ENCODE measurements at places on chromosomes 3 and 15.

GRCh38 chr15:69559440-69560190 lies 107.0 kb downstream of the RPLP1 start:
- no peak for DNase-seq

- no peak for DNase-seq
Measured at GRCh38 chr15:93041159-93041547, 47.9 kb downstream of the RGMA start.

- no peak for DNase-seq
Measured at GRCh38 chr3:145798007-145798406, 363.0 kb downstream of the PLOD2 start.

DNA sequence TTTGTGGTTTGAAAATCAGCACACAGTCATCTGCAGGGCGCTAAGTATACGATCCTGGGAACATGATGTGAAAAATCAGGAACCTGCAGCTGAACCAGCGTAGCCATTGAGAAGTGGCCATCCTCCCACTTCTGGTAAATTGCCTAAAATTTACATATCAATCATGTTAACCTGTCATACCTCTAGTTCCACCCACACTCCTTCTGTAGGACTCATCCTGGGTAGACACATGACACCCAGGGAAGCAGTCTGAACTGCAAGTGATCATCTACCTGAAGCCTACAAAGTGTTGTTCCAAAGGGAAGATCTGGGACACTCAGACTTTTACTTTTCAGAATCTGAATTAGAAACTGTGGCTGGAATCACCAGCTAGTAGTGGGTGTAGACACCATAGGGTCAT lies 5.5 kb upstream of the PSMD6 start:
- no peak for DNase-seq

DNA sequence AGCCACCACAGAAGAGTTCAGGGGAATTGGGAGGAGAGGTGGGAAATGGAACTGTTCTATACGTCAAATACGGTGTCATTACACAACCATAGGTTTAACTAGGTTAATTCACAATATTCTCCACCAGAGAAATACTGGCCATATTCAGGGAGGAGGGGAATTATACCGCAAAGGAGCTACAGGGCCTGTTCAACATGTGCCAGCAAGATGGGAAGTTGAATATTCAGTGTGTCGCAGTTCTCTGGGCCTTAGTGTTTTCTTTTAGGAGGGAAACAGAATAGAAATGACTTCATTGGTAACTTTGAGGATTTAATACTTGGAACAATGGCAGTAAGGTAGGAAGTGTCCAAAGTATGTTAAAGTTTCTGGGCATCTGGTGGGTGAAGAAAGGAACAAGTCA lies 18.0 kb upstream of the FBXW12 start:
- DNase-seq: no peak

GRCh38 chr15:20643829-20644425 lies 102.3 kb upstream of the GOLGA6L6 start:
- no peak for DNase-seq

GRCh38 chr3:57370341-57370740 lies 77.9 kb upstream of the ASB14 start:
- no peak for DNase-seq

DNA sequence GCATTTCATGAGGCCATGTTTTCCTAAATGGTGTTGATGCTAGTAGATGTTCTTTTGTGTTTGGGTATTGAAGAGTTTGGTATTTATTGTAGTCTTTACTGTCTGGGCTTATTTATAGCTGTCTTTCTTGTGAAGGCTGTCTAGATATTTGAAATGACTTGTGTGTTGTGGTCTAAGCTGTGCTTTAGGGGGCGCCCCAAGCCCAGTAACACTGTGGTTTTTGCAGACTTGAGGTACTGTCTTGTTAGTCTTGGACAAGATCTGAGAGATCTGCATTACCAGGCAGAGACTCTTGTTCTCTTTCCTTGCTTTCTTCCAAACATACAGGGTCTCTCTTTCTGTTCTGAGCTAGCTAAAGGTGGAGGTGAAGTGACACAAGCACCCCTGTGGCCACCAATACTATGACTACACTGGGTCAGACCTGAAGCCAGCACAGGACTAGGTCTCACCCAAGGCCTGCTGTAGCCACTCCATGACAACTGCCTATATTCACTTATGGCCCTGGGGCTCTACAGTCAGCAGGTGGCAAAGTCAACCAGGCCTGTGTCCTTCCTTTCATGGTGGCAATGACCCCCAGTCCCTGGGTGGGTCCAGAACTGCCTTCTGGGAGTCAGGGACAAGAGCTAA lies 152.1 kb upstream of the TBC1D5 start:
- peak; percentile 22 for DNase-seq

DNA sequence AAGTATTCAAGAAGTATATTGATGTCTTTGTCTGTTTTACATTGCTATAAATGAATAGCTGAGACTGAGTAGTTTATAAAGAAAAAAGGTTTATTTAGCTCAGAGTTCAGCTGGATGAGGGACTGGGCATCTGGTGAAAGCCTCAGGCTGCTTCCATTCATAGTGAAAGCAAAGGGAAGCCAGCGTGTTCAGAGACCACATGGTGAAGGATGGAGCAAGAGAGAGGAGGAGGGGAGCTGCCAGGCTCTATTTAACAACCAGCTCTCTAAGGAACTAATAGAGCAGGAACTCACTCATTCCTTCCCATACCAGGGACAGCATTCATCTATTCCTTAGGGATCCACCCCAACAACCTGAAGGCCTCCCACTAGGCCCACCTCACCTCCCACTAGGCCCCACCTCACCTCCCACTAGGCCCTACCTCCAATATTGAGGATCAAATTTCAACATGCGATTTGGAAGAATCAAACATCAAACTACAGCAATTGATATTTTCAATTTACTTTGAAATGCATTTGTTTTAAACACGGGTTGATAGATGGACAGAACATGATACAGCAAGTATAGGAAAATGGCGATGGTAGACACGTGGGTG lies 167.5 kb upstream of the HES1 start:
- no peak for DNase-seq

DNA sequence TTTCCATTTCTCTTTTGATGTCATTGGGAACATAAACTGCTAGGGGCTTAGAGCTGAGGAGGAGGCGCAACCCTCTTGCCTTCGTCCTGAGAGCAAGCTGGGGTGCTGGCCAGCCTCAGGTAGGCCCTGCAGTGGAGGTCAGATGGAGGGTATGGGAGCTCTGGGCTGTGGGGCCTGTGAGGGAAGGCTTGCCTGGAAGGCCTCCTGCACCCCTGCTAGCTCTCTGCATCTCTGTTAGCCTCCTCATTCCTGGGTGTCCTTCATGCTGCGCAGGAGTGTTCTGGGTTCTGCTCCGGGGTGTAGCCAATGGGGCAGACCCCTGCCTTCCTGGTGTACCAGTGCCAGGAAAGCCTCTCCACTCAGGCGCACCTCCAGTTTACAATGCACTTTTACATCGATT lies 11.8 kb downstream of the GP5 start:
- no peak for DNase-seq

DNA sequence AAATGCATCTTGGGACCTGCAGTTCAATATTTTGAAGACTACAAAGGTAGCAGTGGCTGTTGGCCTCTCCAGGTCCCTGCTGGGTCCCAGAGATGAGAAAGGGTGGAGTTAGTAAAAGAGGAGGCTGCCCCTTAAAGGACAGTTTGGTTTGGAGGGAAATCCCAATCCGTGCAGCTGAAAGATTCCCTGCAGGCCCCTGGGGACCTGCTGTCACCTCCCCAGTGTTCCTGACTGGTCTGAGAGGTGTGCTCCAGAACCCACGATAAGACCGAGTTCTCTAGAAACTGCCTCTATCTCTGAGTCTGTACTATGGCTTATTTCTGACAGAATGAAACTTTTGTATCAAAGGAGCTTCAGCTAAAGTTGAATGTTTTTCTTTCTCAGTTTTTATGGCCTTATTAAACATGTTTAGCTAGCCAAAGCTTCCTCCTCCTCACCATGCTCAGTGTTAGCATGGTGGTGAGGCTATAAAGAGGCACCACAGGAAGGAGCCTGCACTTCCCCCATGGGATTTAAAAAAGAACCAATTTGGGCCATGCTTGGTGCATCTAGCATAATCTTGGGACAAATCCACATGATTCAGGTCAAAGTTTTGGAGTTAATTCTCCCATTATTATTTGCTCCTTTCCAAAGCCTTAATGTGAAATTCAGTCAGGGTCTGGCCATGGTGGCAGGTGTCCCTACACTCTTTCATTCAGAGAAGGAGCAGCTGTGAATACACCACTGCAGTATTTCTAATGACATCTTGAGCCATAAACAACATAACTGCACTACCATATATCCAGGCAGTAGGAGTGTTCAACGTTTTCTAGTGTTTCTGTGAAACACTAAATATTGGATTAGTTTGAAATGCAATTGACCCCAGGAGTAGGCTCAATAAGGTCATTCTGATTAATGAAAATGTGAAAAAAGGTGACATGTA lies 74.4 kb downstream of the ATP1B3 start:
- DNase-seq: no peak

DNA sequence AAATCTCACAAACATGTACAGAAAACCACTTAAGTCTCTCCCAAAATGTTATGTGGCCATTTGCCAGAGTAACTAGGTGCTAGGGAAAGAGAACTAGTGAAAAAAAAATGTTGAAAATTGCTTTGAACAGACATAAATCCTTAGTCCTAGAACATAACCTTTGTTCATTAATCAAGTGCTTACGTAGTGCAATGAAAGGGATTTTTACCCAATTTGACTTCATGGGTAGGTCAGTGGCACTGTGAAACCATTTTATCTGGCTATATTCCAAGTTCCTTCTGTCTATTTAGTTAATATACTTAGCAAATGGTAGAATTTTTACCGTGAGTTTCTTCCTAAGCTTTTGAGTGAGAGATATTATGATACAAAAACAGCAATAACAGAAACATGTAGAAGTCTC lies 209.4 kb downstream of the DIPK2A start:
- DNase-seq: no peak

DNA sequence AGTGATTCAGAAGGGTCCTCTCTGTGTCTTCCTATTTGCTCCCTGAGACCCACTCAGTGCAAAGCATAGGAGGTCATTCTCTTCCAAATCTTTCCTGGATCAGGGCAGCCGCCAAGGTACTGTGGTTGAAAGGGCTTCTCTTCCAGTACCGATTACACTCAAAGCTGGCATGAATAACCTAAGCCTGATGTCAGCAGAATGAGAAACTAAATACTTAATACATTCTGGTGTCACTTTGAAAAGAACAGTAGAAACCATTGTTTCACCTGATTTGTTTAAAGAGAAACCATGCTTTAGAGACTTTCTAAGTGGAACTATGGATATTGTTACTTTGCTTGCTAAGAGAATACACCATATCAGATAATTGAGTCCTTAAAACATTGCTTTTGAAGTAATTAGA lies 50.2 kb downstream of the PDHB start:
- DNase-seq: no peak

GRCh38 chr3:111610612-111611054 lies 15.5 kb upstream of the ZBED2 start:
- DNase-seq: no peak

DNA sequence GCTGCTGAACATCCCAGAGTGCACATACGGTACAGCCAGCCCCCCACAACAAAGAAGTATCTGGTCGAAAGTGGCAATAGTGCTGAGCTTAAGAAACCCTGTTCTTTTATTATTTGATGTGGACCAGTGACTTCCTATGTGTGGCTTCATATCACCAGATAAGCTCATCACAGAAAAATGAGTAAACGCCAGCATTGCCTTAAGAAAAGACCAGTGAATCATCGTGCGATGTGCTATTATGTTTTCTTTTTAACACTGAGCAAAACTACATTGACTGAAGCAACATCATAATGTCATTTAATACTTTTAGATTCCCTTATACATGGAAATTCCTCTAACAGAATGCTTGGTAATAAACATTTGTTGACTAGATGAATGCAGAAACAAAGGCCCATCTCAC lies 45.2 kb upstream of the ARRDC4 start:
- DNase-seq: no peak

DNA sequence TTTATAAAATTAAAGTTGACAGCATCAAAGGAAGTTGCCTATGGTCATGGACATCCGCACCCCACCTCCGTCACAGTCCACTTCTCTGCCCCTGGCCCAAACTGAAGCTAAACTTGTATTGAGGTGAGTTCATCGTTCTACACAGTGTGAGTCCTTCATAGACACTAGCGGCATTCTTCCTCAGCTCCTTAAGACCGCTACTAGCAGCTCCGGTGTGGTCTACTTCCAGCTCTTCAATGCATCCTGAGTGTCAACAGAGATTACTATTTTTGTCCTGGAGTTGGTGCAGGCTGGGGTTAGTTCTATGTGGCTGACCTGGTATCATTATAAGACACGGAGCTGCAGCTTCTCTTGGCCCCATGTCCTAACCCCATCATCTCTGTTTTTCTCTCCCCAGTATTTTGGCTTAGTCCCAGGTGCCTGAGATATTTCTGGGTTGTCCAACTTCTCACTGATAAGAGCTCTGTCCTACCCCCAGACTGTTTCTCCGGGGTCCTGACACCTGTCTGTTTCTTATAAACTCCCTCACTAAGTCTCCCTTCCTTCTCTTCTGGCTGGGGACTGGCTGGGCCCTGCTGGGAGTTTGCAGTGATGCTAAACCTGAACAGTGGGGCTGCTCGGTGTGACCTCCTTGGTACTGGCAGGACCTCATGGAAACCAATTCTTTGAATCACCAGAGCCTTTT lies 169.2 kb upstream of the ATP10A start:
- DNase-seq: no peak

DNA sequence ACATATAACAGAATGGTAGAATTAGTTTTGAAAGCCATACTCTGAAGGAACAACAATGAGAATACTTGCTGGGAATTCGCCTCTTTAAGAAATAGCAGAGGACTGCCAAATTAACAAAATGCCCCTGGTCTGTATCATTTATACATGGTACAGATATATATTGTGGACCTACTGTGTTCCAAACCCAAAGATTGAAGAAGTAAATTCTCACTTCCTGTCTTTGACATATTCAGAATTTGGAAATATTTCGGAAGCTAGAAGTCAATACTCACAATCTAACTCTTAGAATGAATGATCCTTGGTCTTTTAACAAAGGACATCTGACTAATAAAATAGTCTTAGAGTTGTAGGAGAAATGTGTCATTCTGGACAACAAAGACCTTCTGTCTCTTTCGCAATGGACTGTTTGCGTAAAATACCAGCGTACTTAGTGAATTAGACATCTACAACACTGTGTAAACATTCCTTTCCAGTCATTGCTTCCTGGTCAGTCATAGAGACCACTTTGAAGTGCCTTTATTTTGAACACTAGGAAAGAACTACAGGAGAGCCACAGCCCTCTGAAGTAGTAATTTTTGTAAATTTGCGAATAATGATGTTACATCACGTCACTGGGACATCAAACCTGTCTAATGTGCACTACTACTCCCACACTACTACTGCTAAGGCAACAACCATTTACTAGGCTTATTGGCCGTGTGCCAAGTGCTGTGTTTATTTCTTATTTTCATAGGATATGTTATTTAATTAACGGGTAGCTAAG lies 68.0 kb downstream of the CHL1 start:
- no peak for DNase-seq

DNA sequence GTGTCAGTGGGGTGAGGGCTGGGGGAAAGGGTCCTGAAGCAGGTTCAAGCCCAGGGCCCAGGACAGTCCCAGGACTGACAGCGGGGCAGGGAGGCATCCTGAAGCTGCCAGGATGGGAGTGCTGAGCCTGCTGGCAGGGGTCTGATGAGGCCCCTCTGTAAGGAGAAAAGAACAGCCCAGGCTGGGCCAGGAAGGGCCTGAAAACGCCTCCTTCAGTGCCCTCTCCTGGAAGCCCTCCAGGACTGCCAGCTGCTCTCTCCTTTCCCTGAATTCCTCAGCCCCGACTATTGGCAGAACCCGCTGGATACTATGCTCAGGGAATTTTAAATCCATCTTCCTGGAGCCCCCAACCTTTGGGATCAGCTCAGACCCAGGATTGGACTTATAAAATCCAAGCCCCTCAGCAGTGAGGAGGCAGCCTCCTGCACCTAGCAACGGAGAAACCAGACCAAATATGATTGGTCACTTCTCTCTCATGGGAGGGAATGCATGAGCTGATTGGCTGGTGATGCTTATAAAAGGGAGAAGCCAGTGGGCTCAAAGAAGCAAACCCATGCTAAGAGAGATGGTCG lies 203.5 kb upstream of the LINGO1 start:
- DNase-seq: no peak

Measured in activated T-cell treated with anti-CD3 and anti-CD28 coated beads for 48 hours (primary cell).